Kidney epithelial cell (primary cell): ENCODE measurements at places on chromosomes 5 and 9. TPM values are rescaled to one million over a fixed set of nuclear protein-coding genes. Genes with fewer than 3 reads are reported as not detected.

Gene HAND1
- not detected in 2 replicates for total RNA-seq

Gene LEAP2
- total RNA-seq = 0.25 and 0.34 TPM in 2 replicates

Gene ZNF883
- total RNA-seq = 2.7 and 3.0 TPM in 2 replicates

Gene CD74
- 119 and 126 TPM in 2 replicates for total RNA-seq

Gene PCDHB3
- 1.9 and 2.7 TPM in 2 replicates for total RNA-seq

Gene SEPTIN8
- 68.6 and 88.7 TPM in 2 replicates for total RNA-seq

Gene ASPN
- total RNA-seq = not detected in 2 replicates

Gene IPO11
- total RNA-seq = 14.1 and 18.3 TPM in 2 replicates

DNA sequence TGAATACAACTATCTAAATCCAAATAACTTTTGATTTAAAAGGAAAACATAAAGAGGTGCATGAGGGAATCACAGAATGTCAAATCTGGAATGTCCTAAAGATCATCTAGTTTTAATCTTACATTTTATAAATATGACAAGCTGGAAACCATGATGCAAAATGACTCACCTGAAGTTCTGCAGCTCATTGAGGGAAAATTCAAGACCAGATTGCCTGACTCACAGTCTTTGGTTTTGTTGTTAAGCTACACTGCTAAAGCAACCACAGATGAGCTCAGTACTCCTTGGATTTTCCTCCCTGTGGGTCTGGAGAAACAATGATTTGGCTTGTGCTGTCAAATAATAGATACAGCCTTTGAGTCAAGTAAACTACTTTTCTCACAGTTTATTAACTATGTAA, 19.1 kb upstream of the EDIL3 start:
- DNase-seq = peak; percentile 91

DNA sequence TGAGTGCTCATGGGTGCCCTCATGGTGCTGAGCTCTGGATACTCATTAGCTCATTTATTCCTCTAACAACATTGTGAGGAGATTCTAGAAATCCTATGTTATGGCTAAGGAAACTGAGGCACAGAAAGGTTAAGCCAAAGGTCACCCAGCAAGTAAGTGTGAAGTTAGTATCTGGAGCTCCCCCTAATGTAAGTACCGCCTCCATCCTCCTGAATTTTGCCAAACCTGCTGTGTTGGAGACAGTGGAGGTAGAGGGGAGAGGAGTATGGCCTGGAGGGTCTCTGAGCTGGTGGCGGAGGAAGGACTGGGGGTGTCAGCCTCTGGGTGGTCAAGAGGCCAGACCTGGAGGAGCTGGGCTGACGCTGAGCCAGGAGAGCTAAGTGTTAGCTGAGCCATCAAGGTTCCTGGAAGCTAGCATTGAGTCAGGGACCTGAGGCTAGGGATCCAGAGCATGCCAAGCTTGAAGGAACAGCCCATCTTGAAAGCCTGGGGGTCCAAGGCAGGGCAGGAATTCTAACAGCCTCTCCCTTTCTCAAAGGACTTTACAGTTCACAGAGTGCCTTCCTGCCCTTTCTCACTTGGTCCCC, 114.8 kb downstream of the RGS3 start:
- DNase-seq = no peak

- no peak for DNase-seq
These were observed at the start of gene BHMT for GRCh38 chr5:79111387-79111959. Gene BHMT, plus strand, starts transcription at chr5:79111809. Its CDS starts 77 bp downstream, at chr5:79111886.

- DNase-seq = no peak
These were observed 201.8 kb upstream of the MPDZ start for GRCh38 chr9:13481274-13481673.

GRCh38 chr5:107661650-107662044, 9.1 kb downstream of the EFNA5 start:
- DNase-seq = no peak

DNA sequence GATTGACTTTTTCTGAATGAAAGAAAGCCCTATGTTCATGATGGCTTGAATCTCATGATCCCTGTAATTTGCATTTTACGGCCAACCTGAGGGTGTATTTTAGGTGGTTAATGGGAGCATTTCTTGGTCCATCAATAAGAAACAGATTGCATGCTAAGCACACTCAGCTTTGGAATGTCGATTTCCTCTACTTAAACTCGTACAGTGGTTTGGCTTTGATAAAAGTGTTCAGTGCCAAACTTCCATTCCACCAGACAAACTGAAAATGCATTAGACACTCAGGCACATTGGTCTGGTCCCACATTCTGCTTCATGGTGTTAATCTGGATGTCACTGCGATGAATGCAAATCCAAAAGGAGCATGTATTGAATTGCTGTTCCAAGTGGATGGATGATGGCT, 77.0 kb downstream of the VCAN start:
- DNase-seq = no peak

GRCh38 chr9:130466537-130467217, 21.9 kb downstream of the ASS1 start:
- no peak for DNase-seq

DNA sequence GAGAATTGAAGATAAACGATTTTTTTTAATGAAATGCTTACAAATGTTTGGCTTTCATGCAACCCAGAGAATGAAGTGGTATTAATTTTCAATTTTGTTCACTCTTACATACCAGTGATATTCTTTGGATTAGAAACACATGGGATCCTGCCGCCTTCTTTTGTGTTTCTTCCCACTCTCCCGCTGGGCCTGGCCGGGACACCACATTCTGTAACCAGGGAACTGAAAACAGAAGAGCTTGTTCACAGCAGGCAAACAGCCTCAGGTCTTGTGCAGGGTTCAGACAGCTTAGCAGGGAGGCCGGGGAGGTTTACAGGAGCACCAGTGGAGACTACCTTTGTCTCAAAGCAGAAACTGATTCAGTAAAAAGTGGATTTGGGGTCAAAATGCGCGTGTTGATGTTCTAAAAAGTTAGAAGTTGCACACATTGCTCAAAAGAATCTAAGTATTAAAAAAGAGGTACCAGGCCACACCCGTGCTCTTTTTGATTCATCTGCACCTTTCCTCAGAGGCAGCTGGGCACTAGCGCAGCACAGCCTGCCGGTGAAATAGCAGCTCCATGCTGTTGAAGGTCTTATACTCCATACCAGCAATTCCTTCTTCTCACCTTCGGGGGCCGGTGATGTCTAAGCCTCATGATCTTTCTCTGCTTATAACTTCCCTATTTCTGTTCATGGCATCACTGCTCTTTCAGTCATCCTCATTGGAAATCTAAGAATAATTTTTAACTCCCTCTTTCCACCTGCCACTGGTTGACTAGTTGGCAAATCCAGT, 67.1 kb downstream of the GRAMD2B start:
- no peak for DNase-seq

- DNase-seq = no peak
These were observed 212.3 kb upstream of the DAPK1 start for GRCh38 chr9:87285183-87285850.

DNA sequence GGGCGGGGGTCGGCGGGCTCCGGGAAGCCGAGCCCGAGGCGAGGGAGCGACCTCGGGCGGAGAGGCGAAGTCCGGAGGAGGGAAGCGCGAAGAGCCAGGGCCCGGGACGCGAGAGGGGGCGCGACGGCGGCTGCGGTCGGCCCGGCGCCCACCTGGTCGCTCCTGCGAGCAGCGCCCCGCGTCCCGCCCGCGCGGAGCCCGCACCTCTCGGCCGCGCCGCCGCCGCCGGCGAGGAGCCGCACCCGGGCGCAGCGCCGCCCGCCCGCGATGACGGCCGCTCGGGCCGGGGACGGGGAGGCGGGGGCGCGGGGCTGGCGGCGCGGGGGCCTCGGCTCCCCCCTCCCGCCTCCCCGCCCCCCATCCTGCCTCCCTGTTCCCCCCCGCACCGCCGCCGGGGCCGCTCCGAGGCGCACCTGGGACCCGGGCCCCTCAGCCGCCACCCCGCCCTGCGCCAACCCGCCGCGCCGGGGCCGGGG, 2.6 kb downstream of the NR5A1 start:
- no peak for DNase-seq

DNA sequence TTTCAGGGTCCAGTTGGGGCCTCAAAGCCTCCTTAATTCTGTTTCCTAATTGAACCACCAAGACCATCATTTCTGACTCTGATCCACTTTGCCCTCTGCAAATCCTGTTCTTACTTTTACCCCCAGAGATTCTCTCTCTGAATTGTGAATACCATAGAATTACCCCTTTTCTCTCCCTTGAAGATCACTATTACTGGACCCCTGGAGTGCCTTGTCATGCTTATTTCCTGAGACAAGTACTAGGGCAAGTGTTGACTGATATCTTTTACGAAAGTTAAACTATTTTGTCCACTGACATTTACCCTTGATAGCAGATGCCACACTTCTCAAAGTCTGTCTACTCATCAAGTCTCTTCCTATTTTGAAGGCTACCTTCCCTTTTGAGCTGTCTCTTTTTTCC, 246.9 kb upstream of the PTGER4 start:
- DNase-seq = no peak

DNA sequence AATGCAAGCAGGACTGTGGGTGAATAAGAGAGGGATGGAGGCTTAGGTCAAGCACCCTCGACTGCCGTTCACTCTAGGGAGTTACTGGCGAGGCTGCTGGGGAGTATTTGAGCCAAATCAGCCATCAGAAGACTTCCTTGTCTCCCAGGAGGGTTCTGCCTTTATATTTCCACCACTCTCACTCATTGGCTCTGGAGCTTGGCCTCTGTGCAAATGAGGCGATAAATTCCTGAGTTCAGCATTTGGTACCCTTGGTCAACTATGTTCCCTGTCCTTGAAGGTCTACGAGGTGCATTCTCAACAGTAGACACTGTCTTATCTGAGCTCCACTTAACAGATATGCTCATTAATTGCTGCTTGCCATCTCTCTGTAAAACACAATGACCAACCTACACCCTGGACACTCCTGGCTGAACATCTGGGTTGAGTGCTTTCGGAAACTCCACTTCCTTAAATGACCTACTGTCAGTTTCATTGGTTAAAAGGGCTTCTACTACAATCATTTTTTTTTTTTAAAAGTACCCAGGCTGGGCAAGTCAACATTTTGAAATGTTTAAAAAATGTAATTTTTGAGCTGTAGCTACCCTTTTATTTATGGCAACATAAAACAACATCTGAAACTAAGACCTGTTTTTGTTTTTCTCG, 153.2 kb downstream of the NTRK2 start:
- DNase-seq = no peak

- no peak for DNase-seq
These were observed 372.3 kb upstream of the CCNH start for GRCh38 chr5:87784879-87785495.

GRCh38 chr5:42636425-42636824, 120.2 kb upstream of the CCDC152 start:
- no peak for DNase-seq

- DNase-seq = no peak
These were observed 12.3 kb downstream of the SEPTIN8 start for GRCh38 chr5:132764671-132765238.

- no peak for DNase-seq
These were observed 382.8 kb upstream of the WWC1 start for GRCh38 chr5:167908606-167909005.

GRCh38 chr5:172785429-172786088, 14.6 kb upstream of the DUSP1 start:
- no peak for DNase-seq

DNA sequence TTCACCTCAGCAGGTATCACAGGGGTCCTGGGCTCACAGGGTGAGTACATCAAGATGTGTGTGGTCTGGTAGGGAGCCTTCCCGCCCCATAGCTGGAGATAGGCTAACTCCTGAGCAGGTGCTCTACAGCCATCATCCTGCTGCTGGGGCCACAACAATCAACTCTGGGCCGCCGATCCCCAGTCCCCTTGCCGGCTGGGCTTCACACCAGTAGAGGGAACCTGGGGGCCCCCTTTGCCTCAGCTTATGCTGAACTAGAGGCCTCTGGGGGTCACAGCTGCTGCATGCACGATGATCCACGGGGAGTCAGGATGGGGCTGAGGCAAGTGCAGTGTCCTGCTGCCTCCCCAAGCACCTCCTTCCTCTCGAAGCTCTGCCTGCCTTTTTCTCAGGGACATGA, 46.5 kb downstream of the IRF1 start:
- DNase-seq = no peak
